Fibroblast of skin of back (primary cell): ENCODE measurements at places on chromosomes 3 and 15.

DNA sequence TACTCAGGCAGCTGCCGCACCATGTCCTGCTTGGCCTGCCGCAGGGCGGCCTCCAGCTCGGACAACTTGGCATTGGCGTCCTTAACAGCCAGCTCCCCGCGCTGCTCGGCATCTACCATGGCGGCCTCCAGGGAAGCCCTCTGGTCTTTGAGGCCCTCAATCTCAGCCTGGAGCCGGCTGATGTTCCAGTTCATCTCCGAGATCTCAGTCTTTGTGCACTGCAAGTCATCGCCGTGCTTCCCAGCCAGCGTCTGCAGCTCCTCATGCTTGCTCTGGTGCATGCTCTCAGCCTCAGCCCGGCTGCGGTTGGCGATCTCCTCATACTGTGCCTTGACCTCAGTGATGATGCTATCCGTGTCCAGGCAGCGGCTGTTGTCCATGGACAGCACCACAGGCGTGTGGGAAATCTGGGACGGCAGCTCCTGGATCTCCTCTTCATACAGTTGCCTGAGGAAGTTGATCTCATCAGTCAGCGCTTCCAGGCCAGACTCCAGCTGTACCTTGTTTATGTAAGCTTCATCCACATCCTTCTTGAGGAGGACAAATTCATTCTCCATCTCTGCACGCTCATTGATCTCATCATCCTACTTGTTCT lies 15.5 kb upstream of the PSTPIP1 start:
- no peak for DNase-seq

DNA sequence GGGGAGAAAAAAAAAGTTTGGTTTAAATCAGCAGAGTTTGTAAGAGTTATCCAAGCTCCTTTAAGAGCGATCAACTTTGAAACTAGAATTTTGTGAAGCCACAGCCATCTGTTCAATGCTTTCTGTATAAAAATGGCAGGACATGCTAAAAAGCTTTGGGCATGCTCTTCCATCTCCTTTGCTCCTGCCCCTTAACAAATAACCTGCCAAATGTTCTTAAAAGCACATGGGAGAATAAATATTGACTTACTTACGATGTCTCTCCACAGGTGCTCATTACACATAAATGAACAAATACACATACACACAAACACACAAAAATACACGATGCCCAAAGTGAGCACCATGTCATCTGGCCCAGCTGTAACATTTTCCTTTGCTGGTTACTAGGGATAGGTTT lies 211.8 kb upstream of the DPH6 start:
- no peak for DNase-seq

DNA sequence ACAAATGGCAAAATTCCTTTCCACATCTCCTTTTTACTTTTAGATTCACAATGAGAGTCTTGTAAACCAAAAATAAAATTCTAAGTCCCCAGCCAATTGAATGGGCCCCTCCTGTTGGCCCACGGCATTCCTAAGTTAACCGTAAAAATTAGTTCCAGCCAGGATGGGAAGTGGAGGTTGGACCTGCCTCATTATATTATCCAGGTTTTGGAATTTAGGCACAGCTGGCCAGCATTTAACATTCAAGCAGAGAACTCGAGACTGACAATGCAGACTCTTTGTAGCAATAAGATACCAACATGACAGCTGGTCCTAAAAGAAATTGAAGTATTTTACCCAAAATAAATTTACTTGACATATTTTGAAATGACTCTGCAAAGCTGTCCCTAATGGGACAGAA lies 321.0 kb upstream of the NAALADL2 start:
- no peak for DNase-seq

DNA sequence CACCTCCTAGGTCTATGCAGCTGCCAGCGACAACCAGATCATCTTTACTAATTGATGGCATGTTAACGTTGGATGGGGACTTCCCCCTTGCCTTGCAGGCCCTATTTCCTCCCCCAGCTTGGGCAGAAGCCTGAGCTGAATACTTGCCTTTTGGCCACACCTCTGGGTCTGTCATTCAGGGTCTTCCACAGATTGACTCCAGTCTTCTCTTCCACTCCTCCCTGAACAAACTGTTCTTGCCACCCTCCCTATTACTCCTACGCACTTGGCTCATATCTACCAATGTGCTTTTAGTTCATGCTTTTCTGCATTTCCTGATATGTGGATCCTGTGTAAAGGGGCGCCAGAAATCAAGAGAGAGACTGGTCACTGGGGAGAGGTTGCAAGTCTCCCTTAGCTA lies 73.5 kb downstream of the DNASE1L3 start:
- DNase-seq = no peak

GRCh38 chr3:125145751-125146475 lies 66.6 kb downstream of the SLC12A8 start:
- no peak for DNase-seq

DNA sequence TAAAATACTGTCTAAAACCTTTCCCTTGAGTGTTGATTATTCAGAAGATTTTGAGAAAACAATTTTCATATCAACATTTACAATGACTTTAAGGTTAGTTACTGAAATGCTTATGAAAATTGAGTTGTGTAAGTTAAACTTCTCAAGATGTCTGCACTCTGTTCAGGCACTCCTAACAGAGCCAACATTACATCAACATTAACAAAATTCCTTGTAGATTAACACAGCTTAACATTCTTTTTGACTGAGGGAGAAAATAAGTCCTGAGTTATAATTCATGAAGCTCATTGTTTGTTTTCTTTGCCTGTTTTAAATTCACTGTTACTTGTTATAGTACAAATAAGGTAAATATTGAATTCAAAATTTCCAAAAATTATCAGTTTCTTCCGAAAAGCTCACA lies 9.0 kb downstream of the ACKR4 start:
- peak; percentile 83 for DNase-seq

GRCh38 chr3:108608750-108609149 lies 19.2 kb downstream of the DZIP3 start:
- DNase-seq = no peak

GRCh38 chr3:120569222-120570057 lies 26.7 kb upstream of the NDUFB4 start:
- DNase-seq = no peak

DNA sequence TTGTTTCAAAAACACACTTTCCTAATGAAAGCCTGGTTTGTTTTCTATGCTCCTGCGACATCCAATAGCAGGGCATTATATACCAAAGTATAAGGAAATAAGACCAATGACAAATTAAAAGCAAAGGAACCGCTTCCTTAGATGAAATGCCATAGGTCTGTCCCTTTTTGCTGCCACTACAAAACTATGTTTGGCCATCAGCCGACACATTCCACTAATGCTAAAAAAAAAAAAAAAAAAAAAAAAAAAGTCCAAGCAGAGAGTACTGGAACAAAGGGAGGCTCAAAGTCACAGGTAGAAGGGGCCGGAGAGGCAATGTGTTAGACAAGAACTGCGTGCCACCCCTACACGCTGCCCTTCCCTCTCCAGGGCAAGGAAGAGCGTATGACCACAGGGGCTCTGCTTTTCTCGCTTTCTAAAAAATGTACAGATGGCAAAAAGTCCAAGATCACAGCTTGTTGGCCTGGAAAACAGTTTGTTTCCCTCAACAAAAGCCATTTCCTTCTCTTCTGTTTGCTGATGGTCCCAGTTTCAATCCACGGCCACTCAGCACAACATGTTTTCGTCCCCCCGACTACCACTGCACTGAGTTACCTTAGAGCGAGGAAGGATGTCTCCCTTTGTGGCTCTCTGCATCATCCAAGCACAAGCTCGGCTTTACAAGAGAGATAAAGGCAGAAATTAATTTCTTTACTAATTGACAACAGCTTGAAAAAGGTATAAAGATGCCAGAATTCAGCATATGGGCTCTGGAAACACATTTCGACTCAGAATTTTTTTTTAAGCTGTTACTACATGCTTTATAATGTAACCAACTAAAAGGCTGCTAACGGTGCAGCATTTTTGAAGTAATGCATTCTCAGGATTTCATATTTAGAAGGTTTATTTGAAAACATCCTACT lies 70.8 kb downstream of the ABTB1 start:
- peak; percentile 41 for DNase-seq

DNA sequence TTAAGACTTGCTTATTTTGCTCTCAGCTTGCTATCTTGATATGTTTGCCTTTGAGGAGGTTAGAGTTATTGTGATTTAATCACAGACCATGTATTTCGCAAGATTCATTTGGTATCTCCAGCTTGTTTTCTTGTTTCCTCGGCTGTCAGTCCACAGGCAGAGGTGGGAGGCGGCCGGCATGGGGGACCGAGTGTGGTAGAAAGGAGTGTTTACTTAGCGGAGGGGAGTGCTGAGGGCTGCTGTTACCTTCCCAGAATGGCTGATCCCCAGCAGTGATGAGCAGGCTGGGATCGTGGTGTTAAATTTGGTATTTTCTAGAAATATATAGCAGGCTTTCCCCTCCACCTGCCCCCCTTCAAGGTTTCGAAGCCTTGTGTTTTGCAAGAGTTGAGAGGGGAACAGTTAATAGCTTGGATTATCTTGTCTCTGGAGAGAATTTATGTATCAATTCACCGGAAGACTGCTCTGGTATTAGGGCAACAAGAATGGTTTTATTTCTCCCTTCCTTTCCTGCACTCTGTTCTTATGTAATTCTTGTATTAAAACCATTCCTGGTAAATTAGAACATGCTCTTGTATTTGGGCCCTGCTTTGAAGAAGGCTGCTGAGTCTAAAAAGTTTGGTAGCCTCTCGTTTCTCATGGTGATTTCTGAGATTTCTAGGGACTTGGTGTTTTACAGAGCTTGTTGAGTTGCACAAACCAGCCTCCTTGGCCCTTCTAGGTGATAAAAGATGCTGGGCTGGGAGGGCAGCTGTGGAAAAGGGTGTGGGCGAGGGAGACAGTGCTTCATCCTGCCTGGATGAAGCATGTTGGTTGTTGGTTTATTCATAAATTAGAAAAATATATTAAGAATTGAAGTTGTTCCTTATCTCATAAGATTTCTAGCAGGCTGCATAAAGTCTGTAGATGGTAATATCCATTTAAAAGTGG lies 151.4 kb downstream of the IGF1R start:
- DNase-seq = peak; percentile 11

DNA sequence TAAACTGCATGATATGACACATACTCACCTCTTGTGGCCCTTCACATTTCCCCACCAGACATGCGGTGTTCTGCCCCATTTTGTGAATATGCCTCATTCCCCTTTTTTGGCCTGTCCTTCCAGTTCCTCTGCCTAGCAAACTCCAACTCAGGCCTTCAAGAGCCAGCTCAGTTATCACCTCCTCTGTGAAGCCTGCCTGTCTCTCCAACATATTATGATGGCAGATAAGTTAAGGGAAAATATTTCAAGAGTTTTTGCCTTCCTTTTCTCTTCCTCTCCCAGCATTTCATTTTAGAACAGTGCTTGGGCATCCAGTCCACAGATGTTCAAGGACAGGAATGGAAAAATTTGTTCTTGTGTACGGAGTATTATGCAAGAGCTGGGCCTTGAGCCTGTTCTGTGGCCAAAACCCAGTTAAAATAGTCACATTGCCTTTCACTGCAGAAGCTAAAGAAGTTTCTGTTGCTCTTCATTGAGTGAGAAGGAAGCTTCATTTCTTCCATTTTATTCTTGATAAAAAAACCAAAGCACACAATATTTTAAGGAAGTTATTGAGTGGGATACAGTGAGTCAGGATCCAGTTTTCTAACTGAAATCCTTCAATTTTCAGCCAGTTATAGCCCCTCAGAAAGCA lies 192.0 kb downstream of the GHSR start:
- DNase-seq = no peak

DNA sequence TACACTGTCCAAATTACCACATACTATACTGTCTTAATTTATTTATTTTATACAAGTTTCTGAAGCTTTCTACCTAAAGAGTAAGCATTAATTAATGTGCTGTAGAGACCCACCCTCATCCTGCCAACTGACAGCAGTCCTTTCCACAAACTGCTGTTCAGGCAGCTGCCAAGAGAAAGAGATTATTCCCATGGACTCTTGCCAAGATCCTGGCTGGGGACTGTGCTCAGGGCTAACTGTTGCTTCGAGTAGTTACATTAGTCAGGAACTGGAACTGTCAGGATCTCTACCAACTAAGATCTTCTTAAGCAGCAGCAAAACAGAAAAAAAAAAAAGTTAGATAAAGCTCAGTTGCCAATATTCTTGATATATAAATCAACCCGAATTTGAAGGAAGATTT lies 398.8 kb downstream of the MECOM start:
- peak; percentile 46 for DNase-seq

- no peak for DNase-seq
Measured at GRCh38 chr3:152830245-152830644, 4.7 kb upstream of the P2RY1 start.

GRCh38 chr3:42072831-42073301 lies 18.3 kb upstream of the TRAK1 start:
- no peak for DNase-seq

DNA sequence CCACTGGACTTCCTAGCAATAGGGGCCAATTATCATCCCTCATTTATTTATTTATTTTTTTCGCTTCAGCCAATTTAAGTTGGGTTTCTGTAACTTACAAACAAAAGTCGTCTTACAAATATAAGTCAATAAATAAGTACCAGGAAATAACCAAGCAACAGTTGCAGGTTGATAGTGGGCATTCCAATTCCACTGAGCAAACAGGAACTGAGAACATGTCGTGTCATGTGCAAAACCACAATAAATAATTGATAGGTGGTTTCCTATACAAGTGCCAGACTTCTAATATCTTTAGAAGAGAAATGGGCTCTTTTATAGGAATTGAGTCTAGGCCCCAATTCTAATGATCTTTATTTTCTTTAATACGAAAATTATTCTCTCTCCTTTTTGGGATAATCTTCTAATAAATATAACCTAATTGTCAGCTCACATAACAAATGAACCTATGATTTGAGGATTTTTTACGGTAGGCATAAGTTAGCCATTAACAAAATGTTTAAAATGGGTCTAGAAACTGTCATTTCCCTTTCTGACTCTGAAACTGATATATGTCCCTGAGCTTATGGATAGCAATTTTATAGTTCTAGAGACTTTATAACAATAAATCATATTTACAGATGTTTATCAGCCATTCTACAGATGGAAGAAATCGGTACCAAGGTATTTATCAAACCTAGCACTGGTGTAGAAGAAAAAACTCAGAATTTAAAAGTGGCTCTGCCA lies 571.8 kb downstream of the FOXP1 start:
- DNase-seq = no peak

GRCh38 chr15:62756326-62756994 lies 286.1 kb upstream of the TPM1 start:
- no peak for DNase-seq

- DNase-seq = no peak
Measured at GRCh38 chr3:26647078-26647477, 24.5 kb downstream of the LRRC3B start.

- peak; percentile 20 for DNase-seq
Measured at GRCh38 chr3:72368331-72368975, 479.8 kb downstream of the SHQ1 start.

GRCh38 chr3:57582474-57583168 lies 14.5 kb downstream of the ARF4 start:
- no peak for DNase-seq

DNA sequence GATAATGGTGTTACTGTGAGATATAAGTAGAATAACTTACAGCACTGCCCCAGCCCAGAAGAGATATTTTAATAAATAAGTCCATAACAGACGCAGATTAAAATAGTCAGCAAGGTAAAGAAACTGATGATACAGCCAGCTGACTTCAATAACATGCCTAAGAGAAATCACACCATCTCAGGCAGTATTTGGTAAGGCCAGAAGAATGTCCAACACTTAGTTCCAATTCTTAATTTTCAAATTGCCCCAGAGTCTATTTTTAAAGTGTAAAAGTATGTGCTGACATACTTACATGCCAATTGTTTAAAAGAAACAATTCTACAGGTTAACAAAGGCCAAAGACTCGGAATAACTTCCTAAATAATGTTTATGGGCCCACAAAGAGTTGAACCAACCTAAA lies 1.6 kb downstream of the GNB4 start:
- peak; percentile 46 for DNase-seq

GRCh38 chr3:14153663-14154062 lies 24.7 kb downstream of the XPC start:
- DNase-seq = no peak

GRCh38 chr15:48427960-48428547 lies 96.8 kb downstream of the DUT start:
- peak; percentile 91 for DNase-seq
